ENCODE measurements at places on chromosomes 2 and 18.

- DNase-seq, result no peak
Measured at GRCh38 chr18:63373161-63373560, 6.2 kb upstream of the KDSR start.

GRCh38 chr2:102258025-102258385 is 53.4 kb upstream of the IL1RL1 start:
- no peak for DNase-seq

DNA sequence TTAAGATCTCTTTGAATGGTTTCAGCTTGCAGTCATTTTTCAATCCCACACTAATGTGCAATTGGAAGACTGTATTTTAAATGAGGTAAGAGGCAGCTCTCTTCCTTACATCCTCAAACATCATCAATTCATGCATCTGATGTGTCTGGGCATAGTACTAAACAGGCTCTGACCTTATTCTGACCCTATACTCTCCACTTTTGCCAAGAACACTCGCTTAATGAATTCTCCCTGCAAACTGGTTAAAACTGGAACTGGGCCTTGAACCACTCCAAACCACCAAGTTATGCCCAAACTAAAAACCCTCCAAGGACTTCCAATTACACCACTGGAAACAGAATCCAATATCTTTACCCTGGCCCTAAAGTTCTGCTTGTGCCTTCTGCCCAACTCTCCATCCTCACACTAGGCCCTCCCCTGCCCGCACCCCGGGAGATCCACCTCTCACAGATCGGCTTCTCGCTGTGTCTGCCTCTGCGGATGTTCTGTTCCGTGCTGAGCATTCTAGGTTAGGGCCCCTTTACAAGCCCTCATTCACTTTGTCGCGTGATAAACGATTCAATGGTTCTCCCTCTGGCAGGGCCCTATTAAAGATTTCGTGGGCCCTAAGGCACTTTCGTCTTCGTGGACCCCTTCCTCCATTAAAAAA is 1.2 kb downstream of the M1AP start:
- no peak for DNase-seq

GRCh38 chr2:215241791-215242305 is 70.0 kb upstream of the ATIC start:
- DNase-seq, result no peak

DNA sequence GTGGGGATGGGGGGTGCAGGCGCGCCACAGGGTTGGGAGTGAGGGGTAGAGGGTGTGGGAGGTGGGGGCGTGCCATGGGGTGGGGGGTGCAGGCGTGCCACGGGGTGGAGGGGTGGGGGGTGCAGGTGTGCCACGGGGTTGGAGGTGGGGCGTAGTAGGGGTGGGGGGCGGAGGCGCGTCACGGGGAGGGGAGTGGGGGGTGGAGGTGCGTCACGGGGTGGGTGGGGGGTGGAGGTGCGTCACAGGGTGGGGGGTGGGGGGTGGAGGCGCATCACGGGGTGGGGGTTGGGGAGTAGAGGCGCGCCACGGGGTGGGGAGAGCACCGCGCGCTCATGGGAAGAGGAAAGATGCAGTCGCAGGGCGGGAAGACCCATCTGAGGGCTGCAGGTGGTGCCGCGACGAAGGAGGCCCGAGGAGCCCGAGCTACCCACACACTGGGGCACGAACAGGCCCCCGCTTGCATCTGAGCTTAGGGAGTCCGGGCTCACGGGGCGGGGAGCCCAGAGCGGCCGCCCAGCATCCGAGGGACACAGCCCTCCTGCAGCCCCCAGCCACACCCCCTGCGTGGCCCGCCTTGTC is 37.5 kb downstream of the SNED1 start:
- peak; percentile 58 for DNase-seq

All from suprapubic skin (tissue), 4 donors.